H7 (cell line): ENCODE measurements at places on chromosomes 6 and 20.

DNA sequence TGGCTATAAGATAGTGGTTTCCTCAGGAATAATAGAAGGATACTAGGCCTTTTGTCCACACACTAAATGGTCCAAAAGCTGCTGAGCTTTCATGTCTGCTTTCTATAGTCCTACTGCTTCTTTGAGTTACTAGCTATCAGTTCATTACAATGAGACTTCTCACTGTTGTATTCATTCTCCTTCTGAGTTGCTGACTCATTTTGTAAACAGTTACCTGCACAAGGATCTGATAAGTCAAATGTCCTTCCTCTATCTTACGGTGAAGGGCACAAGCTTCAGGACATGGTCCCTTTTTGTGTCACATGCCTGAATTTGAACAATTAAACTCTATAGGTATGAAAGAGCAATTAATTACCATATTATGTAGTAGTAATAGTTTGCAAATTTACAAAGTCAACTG is 90.5 kb downstream of the MAN1A1 start:
- DNase-seq: no peak

DNA sequence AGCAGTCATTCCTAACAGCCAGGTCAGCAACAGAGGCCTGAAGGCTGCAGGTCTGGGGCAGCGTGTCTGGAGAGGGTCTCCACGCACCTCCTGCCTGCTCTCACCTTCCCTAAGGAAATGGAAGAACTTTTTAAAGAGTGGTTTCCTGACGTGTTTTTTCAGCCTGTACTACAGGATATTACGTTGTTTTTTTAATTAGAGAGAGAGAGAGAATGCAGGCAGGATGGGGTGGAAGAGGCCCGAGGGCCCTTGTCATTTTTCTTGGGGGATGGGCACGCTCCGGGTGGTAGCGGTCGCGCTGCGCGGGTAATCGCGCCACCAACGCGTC is 2.1 kb downstream of the DLL1 start:
- peak; percentile 29 for DNase-seq

DNA sequence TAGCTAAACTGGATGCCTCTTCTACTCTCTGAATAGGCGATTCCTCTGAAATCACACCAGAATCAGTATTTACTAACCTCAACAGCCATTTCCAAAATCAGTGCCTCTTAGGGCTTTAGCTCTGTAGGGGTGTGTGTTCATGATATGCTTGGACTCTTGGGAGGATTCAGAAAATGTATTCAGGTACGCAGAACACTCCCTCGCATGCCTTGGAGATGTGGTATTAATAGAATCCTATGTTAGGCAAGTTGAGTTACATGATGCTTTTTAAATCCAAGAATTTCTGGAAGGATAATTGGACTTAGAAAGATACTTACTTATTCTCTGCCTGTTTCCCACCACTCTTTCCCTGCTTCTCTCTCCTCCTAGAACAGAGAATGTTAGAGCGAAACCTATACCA is 31.8 kb upstream of the PBOV1 start:
- no peak for DNase-seq

DNA sequence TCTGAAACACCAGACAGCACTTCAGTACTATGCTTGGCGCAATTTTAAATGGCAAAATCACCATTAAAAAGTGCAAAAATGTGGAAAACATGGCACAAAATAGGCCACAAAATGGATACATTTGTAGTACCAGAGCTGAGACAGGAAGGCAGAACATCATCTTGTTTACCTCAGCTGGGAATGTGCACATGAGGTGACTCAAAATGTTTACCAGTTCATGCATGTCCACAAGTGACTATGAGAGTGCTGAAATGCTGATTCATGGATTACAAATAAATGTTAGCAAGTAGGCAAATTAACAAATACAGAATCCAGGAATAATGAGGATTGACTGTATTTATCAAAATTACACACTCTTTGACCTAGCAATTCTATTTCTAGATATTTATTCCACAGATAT is 201.6 kb downstream of the ISM1 start:
- DNase-seq: no peak

DNA sequence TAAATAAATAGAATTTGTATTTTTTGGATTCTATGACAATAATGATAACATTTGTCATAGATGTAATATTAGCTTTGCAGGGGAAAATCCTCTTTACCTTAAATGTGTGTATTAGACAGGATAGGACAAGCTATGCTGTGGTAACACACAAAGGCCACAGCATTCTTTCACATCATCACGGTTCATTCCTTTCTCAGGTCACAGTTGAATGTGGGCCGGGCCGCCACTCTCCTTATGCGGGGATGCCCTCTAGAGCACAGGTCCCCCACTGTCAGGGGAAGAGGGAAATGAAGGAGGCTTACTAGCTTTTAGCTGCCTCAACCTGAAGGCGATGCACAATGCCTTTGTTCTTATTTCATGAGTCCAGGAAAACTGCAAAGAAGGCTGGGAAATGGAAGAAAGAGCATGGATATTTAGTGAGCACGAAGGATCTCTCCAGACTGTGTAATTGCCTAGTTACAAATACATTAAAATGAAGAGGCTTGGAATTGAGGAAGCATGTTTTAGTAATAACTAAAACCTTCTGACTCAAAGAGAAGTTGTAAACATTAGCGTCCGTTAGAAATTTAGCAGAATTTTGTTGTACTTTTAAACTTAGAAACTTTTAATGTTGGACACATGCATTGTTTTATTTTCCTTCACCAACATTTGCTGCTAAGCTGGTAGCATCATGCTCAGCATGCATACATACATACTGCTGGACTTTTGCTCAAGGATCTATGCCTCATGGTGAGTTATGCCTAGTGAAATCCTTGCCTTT is 248.9 kb upstream of the FOXQ1 start:
- peak; percentile 72 for DNase-seq

GRCh38 chr6:73389854-73390253 is 4.8 kb upstream of the DDX43 start:
- no peak for DNase-seq

DNA sequence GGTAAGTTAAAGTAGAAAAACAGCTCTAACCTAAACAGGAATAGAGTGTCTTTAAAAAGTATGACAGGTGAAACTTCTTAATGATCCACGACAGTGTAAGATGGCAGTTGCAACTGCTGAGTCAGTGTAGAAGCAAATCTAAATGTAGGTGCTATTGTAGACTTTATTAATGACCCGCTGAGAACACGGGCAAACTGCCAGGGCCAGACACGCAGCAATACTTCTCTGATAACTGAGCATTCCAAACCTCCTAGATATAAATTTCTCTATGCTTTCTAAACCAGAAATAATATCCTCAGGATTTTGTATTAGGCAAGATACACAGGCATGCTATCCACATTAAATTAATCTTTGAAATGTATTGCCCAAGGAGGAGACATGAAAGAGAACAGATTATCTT is 1076.4 kb downstream of the HACE1 start:
- no peak for DNase-seq

DNA sequence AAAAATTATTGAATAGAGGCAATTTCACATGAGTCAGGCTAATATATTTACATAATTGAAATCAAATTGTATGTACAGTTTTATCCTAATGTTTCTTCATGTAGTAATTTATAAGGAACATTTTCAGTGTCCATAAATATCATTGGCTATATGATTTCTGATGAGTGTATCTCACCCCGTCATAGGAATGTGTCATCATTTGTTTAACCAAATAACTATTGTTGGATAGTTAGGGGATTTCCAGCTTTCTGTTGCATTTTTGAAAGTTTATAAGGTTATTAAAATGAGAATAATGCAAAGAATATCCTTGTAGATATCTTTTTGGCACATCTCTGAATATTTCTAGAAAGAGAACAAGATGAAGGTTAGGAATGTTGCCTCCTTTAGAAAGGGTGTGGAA is 39.0 kb downstream of the SYTL3 start:
- DNase-seq: no peak

DNA sequence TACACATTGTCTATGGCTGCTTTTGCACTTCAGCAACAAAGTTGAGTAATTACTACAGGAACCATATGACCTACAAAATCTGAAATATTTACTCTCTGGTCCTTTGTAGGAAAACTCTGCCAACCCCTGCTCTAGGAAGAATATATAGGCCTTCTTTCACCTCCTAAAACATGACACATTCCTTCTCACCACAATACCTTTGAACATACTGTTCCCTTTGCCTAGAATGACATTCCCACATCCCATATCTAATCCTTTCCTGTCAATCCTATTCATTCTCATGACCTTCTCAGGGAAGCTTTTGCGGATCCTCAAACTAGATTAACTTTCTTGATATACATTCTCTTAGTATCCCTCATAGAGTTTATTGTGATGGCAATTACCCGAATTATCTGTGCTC is 18.0 kb upstream of the NCOA6 start:
- no peak for DNase-seq

DNA sequence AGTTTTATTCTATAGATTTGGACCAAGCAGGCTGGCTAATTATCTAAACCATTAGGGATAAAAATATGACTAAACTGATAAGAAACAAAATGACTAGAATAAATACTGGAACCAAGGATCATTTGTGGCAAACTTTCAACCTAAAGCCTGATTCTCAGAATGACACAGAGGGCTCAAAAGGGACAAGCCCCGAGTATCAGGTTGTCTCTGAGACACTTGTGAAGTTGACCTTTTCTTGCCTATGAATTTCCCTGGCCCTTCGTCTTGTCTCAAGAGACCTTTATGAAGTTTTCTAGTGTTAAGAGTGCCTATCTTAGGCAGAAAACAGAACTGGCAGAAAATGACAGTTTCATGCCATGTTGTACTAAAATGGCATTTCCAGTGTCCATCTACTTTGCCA is 68.3 kb downstream of the IMPG1 start:
- no peak for DNase-seq

- DNase-seq: no peak
These were observed 188.9 kb downstream of the TSHZ2 start for GRCh38 chr20:53161073-53161472.

GRCh38 chr6:32484614-32484998 is 44.9 kb downstream of the HLA-DRA start:
- no peak for DNase-seq

- DNase-seq: peak; percentile 81
These were observed 844 bp downstream of the WFDC2 start for GRCh38 chr20:45470262-45470931.

DNA sequence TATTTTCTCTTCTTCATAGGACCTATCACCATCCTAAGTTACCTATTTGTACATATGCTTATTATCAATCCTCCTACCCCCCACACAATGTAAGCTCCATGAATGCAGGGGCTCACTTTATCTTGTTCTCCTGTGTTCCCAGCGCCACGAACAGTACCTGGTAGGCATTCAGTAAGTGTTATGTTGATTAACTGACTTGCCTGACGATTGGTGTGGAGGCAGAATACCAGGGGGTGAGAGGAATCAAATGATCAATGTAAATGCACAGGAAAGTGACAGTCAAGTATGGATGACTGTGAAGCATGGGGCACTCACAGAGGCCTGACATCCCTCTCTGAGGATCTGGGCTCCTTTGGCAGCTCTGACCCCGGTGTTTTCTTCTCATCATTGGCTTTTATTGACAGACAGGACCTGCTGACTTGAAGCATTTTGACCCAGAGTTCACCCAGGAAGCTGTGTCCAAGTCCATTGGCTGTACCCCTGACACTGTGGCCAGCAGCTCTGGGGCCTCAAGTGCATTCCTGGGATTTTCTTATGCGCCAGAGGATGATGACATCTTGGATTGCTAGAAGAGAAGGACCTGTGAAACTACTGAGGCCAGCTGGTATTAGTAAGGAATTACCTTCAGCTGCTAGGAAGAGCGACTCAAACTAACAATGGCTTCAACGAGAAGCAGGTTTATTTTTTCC is 6.1 kb upstream of the IFT52 start:
- peak; percentile 30 for DNase-seq

GRCh38 chr20:20793591-20793990 is 81.1 kb upstream of the RALGAPA2 start:
- no peak for DNase-seq

- DNase-seq: no peak
These were observed 13.0 kb downstream of the UCKL1 start for GRCh38 chr20:63942969-63943807.

- no peak for DNase-seq
These were observed 74.8 kb upstream of the BMP2 start for GRCh38 chr20:6692566-6693173.

DNA sequence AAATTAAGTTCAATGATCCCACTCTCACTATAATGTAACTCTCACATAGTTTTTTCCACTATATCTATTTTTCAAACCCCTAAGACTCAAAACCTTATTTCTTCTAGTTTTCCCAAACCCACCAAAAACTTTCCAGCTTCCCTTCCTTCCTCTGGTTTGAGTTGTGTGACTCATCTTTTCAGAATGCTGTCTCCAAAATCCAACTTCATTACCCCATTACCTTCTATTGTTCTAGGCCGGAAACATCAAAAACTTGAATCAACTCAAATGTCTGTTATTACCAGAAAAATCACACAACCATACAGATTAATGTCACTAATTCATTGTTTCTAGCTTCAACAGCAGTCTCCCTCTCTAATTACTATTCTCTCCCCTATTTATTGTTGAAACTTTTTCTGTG is 1090.3 kb downstream of the HACE1 start:
- no peak for DNase-seq

DNA sequence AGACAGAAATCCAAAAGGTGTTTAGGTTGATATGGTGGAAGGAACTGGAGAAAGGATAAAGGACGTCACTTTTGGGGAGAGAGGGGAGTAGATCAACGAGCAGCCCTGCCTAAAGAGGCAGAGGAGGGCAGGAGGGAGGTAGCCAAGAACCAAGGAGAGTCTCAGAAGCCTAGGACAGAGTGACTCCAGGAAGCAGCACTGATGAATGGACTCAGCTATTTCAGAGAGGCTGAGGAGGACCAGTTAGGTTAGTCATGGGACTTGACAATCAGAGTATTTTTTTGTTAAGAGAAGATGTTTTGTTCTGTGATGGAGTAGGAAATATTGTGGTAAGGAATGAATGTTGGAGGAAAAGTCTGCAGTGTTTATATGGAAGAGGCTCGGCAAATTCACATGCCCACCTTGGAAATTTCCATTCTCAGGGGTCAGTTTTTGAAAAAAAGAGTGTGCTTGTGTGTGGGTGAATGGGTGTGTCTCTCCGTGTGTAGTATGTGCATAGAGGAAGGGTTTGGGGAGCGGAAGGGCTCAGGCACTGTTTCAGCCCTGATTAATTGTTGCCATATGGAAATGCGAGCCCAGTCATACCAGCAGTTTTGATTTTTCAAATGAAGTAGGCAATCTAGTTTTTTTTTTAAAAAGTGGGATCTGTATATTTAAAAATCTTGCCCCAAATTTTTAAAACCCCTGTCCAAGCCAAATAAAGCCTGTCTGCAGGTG is 303.6 kb downstream of the SAMD5 start:
- DNase-seq: no peak

GRCh38 chr6:13952101-13952500 is 27.3 kb downstream of the RNF182 start:
- no peak for DNase-seq

GRCh38 chr20:62590309-62591121 is 51.8 kb upstream of the SLCO4A1 start:
- DNase-seq: no peak

GRCh38 chr20:57713505-57713903 is 3.7 kb upstream of the PMEPA1 start:
- DNase-seq: no peak

DNA sequence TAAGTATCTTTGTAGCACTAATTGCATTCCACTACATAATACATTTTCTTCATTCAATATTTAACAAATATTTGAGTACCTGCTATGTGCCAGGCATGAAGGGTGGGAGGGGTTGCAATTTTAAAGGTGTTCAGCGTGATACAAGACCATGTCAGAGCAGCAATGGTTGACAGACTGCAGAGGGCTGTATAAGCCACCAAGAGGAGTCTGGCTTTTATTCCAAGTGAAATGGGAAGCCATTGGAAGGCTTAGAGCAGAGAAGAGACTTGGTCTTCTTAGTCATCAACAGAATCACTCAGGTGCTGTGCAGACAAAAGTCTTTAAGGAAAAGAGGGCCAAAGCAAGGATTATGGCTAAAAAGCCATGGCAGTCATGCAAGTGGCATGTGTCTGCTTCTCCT is 360.8 kb upstream of the ARID1B start:
- no peak for DNase-seq
